ENCODE measurements at places on chromosomes 1 and 21. TPM values are rescaled to one million over a fixed set of nuclear protein-coding genes. Genes with fewer than 3 reads are reported as not detected.

The PDE4B gene
- 4.4 TPM for total RNA-seq

DNA sequence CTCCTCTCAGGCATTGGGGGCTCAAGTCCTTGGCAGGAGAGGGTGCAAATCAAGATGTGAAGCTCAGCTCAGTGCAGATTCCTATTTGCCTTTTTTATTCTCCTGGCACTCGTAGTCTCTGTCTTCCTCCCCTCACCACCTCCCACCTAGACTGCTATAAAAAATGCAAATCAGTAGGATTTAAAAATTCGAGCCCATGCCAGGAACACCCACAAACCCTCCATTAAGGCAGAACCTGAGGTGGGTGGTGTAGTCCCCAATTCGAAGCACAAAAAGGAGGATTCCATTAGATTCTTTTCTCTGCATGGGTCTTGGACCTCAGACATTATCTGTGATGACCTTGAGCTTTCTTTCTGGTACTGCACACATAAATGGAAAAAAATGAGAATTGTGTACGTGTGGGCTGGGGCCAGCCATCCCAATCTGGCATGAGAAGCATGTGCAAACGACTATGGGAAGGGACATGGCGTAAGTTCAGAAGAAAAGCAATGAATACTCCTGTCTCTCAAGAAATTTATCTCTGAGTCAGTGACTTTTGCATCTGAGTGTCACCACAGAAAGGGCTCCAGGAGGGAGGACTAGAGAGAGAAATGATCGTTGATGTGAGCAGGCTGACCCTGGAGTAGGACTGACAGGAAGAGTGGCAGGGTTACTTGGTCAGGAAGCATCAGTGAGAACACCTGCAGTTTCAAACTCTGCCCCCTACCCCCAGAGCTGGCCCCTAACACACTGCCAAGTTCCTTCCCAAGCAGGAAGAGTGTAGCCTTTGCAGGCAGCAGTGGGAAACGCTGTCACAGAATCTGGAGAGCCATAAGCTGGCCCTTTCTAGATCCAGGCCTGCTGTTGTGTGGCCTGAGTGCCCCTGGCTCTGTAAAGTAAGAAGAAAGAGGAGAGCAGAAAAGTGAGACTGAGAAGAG, 1.7 kb downstream of the INKA2 start:
- DNase-seq, result no peak

GRCh38 chr1:202944438-202944921, 13.6 kb downstream of the ADIPOR1 start:
- no peak for DNase-seq

GRCh38 chr1:56872597-56872996, 18.0 kb downstream of the C8A start:
- DNase-seq, result no peak

DNA sequence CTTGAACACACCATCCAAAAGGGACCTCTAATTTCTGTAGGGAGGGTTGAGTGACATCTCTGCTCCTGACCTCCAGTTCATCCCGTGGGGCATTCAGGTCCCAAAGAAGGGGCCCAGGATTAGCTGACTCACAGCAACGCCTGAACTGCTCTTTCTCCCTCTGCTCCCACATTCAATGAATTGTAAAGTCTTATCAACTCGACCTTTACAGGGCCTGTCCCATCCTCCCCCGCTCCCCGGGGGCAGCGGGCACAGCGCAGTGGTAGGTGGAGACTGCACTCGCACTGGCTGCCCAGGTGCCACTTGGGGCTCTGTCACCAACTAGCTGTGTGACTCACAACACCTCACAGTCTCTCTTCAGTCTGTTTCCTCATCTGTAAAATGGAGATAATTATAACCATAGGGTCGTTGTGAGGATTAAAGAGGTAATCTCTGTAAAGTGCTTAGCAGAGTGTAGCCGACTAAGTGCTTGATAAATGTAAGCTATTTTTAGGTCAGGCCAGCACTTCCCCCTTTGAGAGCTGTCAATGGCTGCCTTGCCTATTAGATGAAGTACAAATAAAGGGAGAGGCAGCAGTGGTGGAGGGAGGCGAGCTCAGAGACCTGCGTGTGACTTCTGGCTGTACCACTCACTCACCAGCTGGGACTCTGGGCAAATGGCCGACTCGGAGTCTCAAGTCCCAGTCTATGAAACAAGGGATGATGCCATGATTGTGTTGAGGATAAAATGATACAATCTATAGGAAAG, 637 bp upstream of the MYBPHL start:
- no peak for DNase-seq

- DNase-seq, result no peak
Measured at GRCh38 chr21:38663282-38663681, 142.4 kb upstream of the ETS2 start.

- peak; percentile 89 for DNase-seq
Measured at GRCh38 chr1:32736812-32737791, 34.5 kb upstream of the SYNC start.

The CCDC30 gene
- total RNA-seq, result 1.8 TPM
